HuH-7.5 (cell line): ENCODE measurements at places on chromosomes 3 and 15.

- no peak for DNase-seq
These were observed 103.3 kb upstream of the SPRED1 start for GRCh38 chr15:38149315-38149714.

GRCh38 chr3:11363715-11364114, 91.5 kb downstream of the ATG7 start:
- DNase-seq, result no peak

GRCh38 chr3:66478960-66479359, 21.9 kb downstream of the LRIG1 start:
- DNase-seq, result no peak

GRCh38 chr15:37094915-37095711, 5.2 kb downstream of the MEIS2 start:
- no peak for DNase-seq

DNA sequence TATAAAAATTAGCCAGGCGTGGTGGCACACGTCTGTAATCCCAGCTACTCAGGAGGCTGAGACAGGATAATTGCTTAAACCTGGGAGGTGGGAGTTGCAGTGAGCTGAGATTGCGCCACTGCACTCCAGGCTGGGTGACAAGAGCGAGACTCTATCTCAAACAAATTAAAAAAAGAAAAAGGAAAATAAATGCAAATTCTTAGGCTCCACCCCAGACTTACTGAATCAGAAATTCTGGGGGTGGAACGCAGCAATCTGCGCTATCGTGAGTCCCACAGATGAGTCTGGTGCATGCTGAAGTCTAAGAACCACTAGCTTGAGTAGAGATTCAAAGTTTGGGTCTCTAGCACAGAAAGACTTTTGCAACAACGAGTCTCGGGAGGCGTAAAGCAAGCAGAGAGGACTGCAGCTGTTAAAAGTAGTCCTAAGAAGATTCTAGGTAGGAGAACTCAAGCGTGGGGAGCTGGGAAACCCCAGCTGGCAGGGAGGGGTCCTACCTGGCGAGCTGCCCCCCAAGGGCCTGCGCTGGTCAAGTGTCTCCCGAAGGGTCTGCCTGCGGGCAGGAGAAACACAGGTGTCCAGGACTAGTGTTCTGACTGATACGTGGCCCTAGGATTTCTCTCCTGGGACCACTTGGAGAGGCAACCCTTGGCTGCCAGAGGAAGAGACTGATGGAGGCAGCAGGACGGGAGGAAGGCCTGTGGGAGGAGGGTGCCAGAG, 21.9 kb downstream of the CEP19 start:
- DNase-seq, result no peak

GRCh38 chr3:126473292-126474168, 2.2 kb downstream of the ZXDC start:
- no peak for DNase-seq

DNA sequence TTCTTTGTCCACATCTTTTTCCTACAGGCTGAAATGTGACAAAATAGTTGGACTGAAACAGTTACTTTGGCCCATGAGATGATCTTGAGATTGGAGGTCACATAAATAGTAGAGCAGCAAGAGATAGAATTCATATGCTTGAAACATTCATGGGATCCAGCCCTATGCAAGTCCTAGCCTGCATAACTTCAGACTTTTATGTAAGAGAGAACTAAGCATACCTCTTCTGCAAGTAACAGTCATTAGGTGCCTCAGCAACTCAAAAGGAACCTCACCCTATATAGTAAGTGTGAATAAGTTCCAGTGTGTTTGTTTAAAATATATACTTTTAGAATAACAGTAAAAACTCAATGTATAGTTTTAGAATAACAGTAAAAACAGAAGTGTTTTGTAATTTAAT, 138.0 kb upstream of the P2RY1 start:
- DNase-seq, result no peak

DNA sequence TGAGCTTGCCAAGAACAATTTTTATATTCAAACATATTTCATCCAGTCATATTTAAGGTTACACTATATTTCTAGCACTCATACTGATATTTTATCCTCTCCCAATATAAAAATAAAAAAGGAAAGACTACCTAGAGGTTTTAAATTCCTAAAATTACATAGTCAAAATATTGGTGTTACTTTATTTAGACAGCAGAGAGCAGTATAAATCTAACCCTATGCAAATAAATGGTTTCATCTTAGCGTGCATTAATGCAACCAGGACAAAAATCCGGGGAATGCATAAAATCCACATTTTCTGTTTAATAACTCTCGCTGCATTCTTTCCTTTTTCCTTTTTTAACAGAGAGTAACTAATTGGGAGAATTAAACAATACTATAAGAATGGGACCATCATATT, 1447.4 kb upstream of the ALCAM start:
- no peak for DNase-seq

GRCh38 chr3:64163755-64164148, 61.5 kb downstream of the PRICKLE2 start:
- no peak for DNase-seq

DNA sequence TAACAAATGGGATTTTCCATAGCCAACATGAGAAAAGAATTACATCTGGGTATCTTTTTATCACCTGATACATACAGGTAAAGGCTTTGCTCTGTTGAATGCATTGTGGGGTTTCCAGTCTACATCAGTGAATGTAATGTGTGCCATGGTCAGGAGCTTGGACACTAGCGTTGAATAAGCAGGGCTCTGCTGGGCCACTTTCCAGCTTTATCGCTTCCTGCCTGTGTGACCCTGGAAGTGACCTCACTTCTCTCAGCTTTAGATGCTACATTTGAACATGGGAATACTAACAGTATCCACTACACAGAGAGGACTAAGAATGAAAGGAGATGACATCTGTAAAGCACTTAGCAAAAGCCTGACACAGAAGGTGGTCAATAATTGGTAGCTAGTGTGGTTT, 40.1 kb downstream of the TTC23 start:
- no peak for DNase-seq

GRCh38 chr3:104412608-104413580, 953.8 kb upstream of the ALCAM start:
- DNase-seq, result no peak
